Left lung (tissue), 14 donors: ENCODE measurements at places on chromosomes 12 and 14. TPM values are rescaled to one million over a fixed set of nuclear protein-coding genes. Genes with fewer than 3 reads are reported as not detected.

DNA sequence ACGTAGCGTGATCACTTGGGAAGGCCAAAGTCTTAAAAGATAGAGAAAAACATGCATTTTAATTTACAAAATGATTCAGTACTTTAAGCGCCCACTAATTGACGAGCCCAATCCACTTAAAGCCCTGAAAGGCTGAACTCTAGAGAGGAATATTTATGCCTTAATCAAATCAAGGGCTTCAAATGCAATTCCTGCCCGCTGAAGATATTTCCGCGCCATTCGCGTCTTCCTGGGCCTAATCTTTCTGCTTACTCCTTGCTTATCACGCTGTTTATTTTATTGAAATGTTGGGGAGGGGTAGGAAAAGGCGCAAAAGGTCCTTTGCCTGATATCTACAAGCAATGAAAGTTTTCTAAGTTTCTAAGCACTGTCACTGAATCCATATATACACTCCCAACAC is 4.0 kb downstream of the TBX3 start:
- H3K4me3 ChIP-seq: peak overlapping the region; percentile 49
- peak overlapping the region; percentile 91 for H3K27ac ChIP-seq

Gene KRT79
- 0.58 TPM for total RNA-seq

Gene LALBA
- total RNA-seq: not detected

GRCh38 chr14:69483765-69484443 is 624 bp upstream of the PLEKHD1 start:
- no peak overlapping the region for H3K27ac ChIP-seq
- peaks cover 30% of the 10 kb centered on the region for H3K27me3 ChIP-seq
- H3K4me3 ChIP-seq: peak overlapping the region; percentile 22
- no peak for DNase-seq
- peaks cover 13% of the 10 kb centered on the region for H3K4me1 ChIP-seq

Gene ACOT4
- total RNA-seq: 2.7 TPM

DNA sequence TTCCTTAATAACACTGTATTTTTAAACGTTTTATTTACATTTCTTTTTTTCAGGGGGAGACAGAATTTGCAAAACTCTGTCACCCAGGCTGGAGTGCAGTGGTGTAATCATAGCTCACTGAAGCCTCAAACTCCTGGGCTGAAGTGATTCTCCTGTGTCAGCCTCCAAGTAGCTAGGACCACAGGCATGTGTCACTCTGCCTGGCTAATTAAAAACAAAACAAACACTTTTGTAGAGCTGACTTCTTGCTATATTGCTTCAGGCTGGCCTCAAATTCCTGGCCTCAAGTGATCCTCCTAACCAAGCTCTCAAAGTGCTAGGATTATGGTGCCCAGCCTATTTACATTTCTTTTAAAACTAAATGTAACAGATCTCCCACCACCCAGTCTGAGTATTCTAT is 12.7 kb downstream of the CPSF6 start:
- H3K4me3 ChIP-seq: no peak overlapping the region
- H3K36me3 ChIP-seq: no peaks in the 10 kb centered on the region
- H3K4me1 ChIP-seq: peaks cover 45% of the 10 kb centered on the region
- H3K27ac ChIP-seq: no peak overlapping the region

DNA sequence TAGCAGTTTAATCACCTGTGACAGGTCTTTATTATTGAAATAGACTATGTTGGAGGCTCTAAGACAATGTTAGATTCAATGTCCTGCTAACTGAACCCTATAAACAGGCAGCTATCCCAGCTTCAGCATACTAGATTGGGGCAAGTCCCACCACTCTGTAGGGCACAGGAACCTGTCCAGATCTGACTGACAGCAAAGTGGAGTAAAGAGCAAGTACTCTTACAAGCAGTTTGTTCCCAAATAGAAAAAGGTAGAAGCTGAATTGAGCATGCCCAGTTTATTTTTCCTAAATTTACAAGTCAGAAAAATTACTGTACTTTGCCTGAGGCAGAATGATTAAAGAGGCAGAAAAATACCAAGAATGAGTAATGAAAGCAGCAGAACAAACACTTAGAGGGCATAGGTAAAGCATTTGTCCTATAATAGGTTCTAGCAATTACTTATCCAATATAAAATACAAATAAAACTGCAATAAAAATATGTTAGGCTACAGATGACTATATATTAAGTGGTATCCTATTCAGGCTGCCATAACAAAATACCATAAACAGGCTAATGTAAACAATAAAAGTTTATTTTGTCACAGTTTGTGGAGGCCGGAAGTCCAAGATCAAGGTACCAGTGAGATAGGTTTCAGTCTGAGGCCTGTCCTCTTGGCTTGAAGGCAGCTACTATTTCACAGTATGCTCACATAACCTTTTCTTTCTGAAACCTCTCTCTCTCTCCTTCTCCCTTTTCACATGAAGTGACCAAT is 868.2 kb downstream of the C12orf50 start:
- DNase-seq: no peak
- H3K4me3 ChIP-seq: no peak overlapping the region
- H3K27ac ChIP-seq: no peak overlapping the region
- H3K27me3 ChIP-seq: no peaks in the 10 kb centered on the region
- no peaks in the 10 kb centered on the region for H3K36me3 ChIP-seq
- H3K4me1 ChIP-seq: no peaks in the 10 kb centered on the region

Gene ARL1
- total RNA-seq: 106 TPM

- no peaks in the 10 kb centered on the region for H3K4me1 ChIP-seq
- no peak overlapping the region for H3K27ac ChIP-seq
- no peaks in the 10 kb centered on the region for H3K27me3 ChIP-seq
- no peaks in the 10 kb centered on the region for H3K36me3 ChIP-seq
- no peak overlapping the region for H3K4me3 ChIP-seq
- DNase-seq: no peak
These were observed 9.2 kb upstream of the PALS1 start for GRCh38 chr14:67232066-67232465.

DNA sequence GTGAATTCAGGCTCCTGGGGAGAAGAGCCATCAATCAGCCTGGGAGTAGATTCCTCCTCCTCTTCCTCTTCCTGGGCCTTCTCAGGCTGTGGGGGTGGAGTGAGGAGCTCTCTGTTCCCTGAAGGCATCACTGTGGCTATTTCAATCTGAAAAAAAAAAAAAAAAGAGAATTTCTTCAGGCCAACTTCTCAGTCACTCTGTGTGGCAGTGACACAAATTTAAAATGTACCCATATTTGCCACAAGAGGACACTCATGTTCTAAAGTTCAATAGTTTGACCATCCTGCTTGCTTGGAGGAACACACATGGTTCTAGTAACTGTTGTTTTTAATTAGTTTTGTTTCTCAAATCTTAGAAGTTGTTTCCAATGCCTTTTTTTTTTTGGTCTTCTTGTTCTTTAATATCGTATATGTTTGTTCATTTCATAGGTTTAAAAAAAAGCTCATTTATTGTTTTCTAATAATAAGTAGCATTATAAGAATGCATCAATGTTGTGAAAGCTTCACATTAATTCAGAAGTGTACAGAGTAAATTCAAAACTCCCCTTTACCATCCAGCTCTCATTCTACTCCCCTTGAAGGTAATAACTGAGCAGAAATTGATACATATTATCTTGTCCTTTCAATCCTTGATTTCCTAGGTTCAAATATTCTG is 23.3 kb upstream of the CCER1 start:
- no peaks in the 10 kb centered on the region for H3K4me1 ChIP-seq
- no peaks in the 10 kb centered on the region for H3K36me3 ChIP-seq
- DNase-seq: no peak
- H3K27ac ChIP-seq: peak overlapping the region; percentile 17
- no peak overlapping the region for H3K4me3 ChIP-seq
- H3K27me3 ChIP-seq: no peaks in the 10 kb centered on the region

- H3K27ac ChIP-seq: no peak overlapping the region
- H3K27me3 ChIP-seq: peaks cover 3% of the 10 kb centered on the region
- no peak overlapping the region for H3K4me3 ChIP-seq
- H3K4me1 ChIP-seq: peaks cover 33% of the 10 kb centered on the region
- H3K36me3 ChIP-seq: no peaks in the 10 kb centered on the region
These were observed 14.5 kb upstream of the ANKRD33 start for GRCh38 chr12:51873251-51873994.

DNA sequence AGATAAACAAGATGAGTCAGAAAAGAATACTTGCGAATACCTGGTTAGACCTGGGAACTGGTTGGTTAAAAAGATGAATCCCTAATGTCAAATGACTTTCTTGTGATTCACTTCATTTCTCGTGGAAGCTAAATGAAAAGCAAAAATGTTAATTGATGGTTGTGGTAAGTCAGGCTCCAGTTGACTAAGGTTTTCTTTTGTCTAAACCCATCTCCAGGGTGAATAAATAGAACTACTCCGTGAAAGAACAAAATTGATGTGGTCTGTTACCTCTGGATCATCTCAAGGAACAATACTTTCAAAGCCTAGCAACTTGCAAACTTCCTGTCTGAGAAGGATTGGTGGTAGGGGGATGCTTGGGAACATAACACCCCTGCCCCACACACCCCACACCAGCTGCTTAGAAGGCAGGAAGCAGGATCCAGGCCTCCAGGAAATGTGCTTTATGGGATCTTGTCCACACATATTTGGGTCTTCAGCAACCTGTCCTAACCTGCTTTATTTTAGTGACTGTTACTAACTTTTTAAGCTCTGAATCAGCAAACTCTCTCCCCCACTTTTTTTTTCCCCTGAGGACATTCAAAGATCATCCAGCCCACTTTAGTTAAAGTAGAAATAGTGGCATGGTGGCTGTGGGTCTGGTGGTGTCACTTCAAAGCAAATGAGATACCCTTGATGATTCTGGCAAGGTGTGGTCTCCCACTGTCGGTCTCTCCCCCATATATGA is 60.4 kb upstream of the PTHLH start:
- no peak overlapping the region for H3K4me3 ChIP-seq
- no peaks in the 10 kb centered on the region for H3K27me3 ChIP-seq
- no peaks in the 10 kb centered on the region for H3K36me3 ChIP-seq
- H3K4me1 ChIP-seq: no peaks in the 10 kb centered on the region
- H3K27ac ChIP-seq: no peak overlapping the region

DNA sequence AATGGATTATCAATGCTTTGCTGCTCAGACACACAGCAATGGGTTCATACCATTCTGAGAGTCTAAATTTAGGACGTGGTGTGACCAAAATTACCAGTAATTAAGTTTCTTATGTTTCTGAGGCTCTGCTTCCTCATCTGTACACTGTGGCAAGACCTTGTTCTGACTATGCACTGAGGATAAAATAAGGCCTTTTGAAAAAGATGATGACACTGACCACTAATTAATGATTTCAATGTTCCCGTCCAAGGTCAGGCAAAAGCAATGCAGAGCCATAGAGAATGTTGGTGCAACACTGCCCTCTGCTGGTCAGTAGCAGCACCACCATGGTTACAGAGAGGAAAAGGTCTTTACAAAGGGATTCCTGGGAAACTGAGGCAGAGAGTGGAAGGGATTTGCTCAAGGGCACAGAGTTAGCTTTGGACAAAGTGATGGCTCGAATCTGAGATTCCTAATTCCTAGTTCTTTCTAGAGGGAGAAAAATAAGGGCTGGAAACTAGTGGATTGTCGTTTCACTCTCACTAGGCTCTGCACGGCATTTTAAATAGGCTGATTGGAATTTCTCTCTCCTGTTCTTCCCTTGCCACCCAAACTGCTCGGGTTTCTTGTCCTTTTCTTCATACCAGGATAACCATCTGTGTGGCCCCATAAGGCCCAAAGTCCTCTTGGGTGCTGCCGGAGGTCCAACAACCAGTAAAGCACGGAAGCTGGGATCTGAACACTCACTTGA is 22.3 kb upstream of the P2RX7 start:
- no peak overlapping the region for H3K27ac ChIP-seq
- H3K36me3 ChIP-seq: no peaks in the 10 kb centered on the region
- DNase-seq: no peak
- no peak overlapping the region for H3K4me3 ChIP-seq

DNA sequence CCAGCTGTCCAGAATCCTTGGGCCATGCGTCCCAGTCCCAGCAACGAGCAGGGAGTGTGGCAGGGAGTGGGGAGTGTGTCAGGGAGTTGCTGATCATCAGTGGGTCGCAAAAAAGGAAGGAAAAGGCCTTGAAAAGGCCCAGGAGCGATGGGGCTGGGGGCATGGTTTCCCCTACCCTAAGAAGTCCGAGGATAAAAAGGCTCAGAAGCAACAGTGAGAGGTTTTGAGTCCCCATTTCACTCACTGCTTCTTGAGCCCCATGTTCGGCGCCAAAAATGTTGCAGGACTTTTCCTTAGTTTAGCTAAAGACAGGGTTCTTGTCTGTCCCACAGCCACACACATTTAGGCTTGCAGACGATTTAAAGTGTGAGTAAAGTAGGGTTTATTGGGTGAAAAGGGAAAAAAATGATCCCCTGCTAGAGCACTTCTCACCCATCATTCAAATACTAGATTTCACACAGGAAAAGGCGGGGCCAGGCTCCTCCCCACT is 189.5 kb downstream of the KCNC2 start:
- H3K4me1 ChIP-seq: no peaks in the 10 kb centered on the region
- no peak overlapping the region for H3K4me3 ChIP-seq
- no peak for DNase-seq
- H3K27ac ChIP-seq: no peak overlapping the region

Gene KRT80
- 27.6 TPM for total RNA-seq

Gene OSBPL8
- 83.3 TPM for total RNA-seq

- H3K27me3 ChIP-seq: no peaks in the 10 kb centered on the region
- H3K27ac ChIP-seq: no peak overlapping the region
- no peak overlapping the region for H3K4me3 ChIP-seq
- H3K4me1 ChIP-seq: peaks cover 8% of the 10 kb centered on the region
- H3K36me3 ChIP-seq: no peaks in the 10 kb centered on the region
These were observed 13.3 kb downstream of the TSPAN9 start for GRCh38 chr12:3090240-3091037.

GRCh38 chr14:71523630-71524319 is 408.5 kb upstream of the RGS6 start:
- H3K4me1 ChIP-seq: no peaks in the 10 kb centered on the region
- H3K27ac ChIP-seq: no peak overlapping the region
- no peaks in the 10 kb centered on the region for H3K27me3 ChIP-seq
- H3K36me3 ChIP-seq: no peaks in the 10 kb centered on the region
- H3K4me3 ChIP-seq: no peak overlapping the region
- DNase-seq: no peak

GRCh38 chr14:105473033-105473676 is 1.5 kb upstream of the CRIP2 start:
- peaks cover 54% of the 10 kb centered on the region for H3K27me3 ChIP-seq
- H3K36me3 ChIP-seq: peaks cover 28% of the 10 kb centered on the region

DNA sequence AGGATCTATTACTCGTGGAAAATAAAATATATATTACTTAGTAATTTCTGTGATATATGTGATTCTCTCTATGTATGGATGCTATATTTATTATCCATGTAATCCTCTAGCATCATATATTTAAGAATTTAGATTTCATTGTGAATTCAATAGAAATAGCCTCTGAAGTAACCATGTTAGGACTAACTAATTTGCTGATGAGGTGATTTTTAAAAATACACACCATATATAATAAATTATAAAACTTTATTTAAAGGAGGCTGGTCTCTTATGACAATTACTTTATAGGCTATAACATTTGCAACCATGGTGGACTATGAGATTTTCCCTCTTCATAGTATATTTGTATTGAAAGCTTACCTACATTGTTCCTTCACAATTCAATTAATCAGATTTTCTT is 424.9 kb upstream of the MGAT4C start:
- no peak for DNase-seq
- no peaks in the 10 kb centered on the region for H3K4me1 ChIP-seq
- H3K36me3 ChIP-seq: no peaks in the 10 kb centered on the region
- no peak overlapping the region for H3K4me3 ChIP-seq
- no peaks in the 10 kb centered on the region for H3K27me3 ChIP-seq
- H3K27ac ChIP-seq: no peak overlapping the region

- H3K27ac ChIP-seq: no peak overlapping the region
- no peaks in the 10 kb centered on the region for H3K4me1 ChIP-seq
- peaks cover 26% of the 10 kb centered on the region for H3K27me3 ChIP-seq
These were observed 5.2 kb downstream of the KCNJ8 start for GRCh38 chr12:21769307-21769706.

Gene MAP3K9
- total RNA-seq: 10.7 TPM
